ENCODE measurements at places on chromosomes 16 and 17.

GRCh38 chr17:50558941-50559614 is 1.4 kb upstream of the CACNA1G start:
- DNase-seq = no peak

- no peak for DNase-seq
Observed at GRCh38 chr17:12683299-12683698, 17.6 kb downstream of the MYOCD start.

DNA sequence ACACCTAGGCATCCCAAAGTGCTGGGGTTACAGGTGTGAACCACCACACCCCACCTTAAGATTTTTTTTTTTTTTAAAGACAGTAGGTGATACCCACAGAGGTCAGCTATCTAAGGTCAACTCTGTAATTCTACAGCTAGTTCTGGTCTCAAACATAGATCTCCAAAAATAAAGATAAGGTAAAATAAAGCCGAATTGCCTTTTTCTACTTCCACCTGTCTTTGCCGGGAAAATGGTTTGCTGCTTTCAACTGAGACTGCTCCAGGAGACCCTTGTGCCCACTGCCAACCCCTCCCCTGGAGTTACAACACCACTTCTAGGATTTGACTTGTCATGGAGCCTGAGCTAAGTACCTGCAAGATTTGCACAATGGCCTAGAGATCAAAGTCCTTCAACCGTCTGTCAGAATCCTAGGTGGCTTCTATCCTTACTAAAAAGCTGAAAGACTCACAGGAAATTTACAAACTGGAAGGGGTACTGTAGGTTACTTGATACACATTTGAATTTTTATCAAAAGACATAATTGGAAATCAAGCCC is 4.7 kb upstream of the CNOT1 start:
- no peak for DNase-seq

DNA sequence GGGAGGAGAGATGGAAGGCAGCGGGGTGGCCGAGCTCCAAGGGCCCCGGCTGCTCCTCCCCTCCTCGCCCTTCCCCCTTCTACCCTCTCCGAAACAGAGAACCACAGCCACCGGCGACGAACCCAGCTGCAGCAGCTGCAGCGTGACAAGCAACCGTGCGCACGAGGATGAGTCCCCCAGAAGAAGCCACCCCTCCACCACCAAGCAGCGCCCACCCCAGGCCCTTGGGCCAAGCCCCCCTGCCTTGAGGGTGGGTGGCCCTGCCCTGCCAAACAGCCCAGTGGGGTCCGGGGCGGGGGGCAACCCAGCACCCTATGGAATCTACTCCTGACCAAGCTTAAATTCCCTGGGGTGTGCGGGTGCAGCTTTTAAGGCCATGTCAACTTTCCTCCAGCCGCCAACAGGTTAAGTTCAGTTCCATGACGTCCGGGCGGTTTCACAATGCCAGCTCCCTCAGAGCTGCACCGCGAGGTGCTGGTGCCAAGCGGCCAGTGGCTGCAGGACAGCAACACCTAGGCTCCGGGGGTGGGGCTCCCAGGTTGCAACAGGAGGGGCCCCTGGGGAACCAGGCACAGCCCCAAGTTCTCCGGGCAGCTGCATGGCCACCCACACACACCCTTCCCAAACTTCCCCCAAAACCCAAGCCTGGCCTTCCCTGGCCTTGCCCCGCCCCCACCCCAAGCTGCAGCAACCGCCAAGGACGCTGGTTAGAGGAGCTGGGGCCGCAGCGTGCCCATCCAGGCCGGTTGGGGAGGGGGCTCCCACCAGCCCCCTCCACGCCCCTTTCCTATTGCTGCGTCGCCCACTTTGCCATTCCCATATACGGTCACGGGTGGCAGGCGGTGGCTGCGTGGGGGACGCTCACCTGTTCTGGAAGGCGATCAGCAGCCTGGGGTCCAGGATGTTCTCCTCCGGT is 2.0 kb downstream of the CBX4 start:
- peak; percentile 67 for DNase-seq

- no peak for DNase-seq
Observed at GRCh38 chr17:7852262-7852670, 2.6 kb upstream of the TMEM88 start.

DNA sequence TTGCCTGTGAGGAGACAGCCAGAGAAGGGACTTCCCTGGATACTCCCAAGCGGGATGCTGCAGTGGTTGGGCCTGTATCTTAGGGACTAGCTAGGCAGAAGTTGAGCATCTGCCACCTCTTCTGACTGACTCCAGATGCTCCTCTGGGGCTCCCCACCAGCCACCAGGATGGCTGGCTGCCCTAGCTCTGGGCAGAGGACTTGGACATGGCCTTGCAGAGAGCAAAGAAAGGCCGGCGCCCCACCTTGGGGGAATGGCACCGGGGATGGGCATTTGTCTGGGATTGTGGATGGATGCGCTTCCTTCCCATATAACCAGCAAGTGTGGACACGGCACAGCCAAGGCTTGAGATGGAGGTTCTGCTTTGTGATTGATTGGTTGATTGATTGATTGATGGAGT is 69.0 kb downstream of the OR1D5 start:
- no peak for DNase-seq

GRCh38 chr16:81912395-81912794 is 98.9 kb downstream of the SDR42E1 start:
- DNase-seq = no peak

DNA sequence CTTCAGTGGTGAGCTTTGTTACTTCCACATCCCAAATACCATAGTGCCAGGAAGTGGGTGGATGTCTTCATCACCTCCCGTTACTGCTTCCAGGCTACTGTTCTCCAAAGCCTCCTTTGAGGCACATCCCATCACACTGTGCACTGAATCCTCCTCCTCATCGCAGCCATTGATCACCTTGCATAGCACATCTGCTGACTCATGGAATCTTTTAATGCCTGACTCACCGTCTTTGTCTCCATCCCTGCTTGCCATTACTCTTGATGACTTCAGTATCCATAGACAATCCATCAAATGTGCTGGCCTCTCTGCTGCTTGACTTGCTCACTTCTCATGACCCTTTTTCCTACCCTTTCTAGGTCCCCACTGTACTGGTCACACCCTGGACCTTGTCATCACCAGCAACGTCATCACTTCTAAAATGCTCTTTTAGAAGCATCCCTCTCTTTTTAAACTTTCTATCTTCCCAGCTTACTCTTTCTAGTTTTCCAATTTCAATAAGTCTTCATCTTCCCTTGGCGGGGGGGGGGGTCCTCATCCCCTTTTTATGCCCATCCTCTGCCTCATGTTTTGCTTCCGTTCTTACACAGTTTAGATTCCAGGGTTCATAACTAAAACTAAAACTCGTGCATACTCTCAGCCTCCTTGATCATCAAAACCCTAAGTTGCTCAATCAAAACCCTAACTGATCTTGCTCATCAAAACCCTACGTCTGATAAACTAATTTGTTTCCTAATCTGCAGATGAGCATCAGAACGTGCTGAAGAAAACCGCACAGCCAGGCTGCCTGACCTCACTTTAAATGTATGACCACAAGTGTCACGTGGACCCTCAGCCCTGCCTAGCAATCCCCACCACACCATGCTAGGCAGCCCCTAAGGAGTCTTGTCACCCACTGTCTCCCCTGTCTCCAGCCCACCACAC is 289.7 kb upstream of the ZFHX3 start:
- DNase-seq = no peak

DNA sequence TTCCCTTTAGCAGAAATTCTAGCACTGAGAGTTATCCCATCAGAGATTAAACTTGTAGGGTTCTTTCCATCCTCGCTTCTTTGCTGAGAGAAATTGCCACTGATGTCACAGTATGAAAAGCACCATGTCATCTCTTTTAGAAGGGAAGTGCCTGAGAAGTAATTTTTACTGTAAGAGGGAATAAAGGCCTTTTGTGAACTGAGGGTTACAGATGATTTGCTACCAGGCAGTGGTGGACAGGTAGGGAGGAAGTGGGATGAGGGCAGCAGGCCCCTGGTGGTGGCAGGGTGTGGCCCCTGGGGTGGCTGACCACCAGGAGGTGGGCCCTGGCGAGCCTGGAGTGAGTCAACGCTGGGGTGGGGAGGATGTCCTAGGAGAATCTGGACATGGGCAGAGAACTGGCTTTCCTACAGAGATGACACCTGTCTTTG is 6.4 kb upstream of the MILR1 start:
- no peak for DNase-seq

- DNase-seq = no peak
Observed at GRCh38 chr17:77231076-77231871, 90.5 kb downstream of the SEC14L1 start.

GRCh38 chr16:75733305-75734211 is 7.3 kb upstream of the CPHXL start:
- no peak for DNase-seq

GRCh38 chr16:57955572-57956188 is 15.2 kb downstream of the CNGB1 start:
- no peak for DNase-seq

DNA sequence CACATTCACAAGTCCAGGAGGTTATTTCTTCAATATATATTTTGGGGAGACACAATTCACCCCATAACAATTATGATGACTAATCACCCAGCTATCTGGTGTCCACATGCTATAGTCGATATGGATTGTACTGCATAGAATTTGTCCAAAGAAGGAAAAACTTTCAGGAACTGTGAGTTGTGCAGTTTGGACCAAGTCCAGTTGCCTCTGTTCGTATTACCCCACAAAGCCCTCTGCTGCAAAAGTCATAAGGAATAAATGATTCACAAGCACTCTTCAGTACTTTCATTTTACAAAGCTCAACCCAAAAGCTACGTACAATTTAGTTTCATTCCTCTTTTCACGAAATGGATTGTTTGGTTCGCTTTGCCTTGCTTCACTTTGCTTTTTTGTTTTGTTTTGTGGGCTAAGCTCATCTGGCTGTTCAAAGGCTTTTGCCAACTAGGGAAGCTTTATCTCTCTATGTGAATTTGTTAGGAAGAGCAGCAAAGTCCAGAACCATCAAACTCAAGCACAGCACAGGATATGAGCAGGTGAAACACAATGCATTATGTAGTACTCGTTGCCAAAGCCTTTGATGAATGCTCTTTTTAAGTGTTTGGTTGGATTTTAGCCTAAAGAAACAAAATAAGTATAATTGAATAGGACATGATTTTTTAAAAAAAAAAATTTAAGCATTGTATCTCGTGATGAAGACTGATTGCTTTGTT is 98.6 kb downstream of the ZNF18 start:
- DNase-seq = no peak

DNA sequence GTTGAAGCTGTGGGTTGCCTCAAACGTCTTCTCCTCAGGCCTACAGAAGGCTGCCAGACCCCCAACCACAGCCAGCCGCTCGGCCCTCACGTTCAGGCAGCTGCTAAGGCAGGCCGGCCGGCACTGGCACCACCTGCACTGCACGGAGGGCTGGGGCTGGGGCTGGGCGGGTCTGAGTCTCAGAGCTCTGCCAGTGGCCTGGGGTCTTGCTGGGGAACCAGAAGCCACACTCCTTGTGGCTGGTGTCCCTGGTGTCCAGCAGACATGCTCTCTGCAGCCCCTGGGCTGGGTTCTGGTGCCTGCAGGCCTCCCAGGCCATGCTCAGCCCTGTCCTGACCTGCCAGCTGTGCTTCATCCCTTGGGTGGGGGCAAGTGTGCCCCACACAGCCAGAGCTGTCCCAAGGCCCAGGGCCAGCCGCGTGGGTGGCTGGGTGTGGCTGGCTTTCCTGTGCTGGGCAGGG is 42.0 kb downstream of the BAHCC1 start:
- no peak for DNase-seq

DNA sequence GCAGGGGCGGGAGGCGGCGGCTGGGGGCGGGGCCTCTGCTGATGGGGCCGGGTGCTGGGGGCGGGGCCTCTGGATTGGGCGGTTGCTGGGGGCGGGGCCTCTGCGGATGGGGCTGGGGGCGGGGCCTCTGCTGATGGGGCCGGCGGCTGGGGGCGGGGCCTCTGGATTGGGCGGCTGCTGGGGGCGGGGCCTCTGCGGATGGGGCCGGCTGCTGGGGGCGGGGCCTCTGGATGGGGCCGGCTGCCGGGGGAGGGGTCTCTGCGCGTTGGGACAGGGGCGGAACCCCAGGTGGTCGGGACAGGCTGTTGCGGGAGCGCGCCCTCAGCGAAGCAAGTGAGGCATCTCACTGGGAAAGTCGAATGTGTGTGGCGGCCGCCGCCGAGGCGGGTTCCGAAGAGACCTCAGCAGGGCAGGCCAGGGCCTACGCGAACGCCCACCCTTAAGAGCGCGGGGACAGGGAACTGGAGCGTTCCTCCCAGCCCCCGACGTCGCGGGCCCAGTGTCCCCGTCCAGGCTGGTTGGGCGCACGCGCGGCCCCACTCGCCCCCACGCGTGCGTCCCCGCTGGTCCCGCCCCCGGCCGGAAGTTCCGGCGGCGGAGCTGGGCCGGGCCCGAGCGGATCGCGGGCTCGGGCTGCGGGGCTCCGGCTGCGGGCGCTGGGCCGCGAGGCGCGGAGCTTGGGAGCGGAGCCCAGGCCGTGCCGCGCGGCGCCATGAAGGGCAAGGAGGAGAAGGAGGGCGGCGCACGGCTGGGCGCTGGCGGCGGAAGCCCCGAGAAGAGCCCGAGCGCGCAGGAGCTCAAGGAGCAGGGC is at the start of gene STUB1:
TSS of gene STUB1 (plus strand) at position 597 of the 811 bp plus-strand sequence. CDS start at position 713, 116 bp downstream.
- DNase-seq = peak; percentile 84

DNA sequence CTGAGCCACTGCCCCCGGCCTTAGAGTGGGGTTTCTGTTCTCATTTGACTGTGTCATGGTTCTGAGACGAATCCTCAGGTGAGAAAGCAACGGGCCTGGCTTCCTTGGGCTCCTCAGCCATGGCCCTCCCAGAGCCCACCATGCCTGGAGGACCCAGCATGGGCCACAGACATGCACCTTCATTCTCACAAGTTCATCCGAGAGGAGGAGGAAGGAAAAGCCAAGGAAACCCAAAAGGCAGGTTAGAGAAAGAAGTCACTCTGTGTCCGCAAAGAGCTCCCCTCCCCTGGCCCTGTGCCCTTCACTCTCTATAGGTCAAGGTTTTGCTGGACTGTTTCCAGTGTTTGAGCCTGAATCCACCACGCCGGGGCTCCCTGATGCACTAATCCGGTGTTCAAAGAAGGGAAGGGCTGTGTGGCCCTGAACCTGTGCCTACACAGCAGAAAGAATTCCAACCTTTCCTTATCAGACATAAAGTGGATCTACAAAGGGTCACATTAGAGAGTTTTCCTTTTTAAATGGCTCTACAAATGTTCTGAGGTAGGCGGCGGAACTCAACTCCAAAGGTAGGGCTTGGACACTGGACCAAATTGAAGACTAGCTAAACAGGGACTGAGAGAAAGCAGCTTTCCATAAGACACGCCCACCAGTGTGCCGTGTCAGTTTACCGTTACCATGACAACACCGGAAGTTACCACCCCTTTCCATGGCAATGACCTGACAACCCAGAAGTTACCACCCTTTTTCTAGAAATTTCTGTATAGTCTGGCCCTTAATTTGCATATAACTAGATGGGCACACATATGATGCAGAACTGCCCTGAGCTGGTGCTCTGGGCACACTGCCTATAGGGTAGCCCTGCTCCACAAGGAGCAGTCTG is 15.9 kb upstream of the PECAM1 start:
- no peak for DNase-seq

GRCh38 chr17:4666296-4666695 is 24.8 kb upstream of the ALOX15 start:
- no peak for DNase-seq

GRCh38 chr17:11922638-11923037 is 74.6 kb downstream of the ZNF18 start:
- no peak for DNase-seq

- DNase-seq = peak; percentile 85
Observed at GRCh38 chr17:81295676-81296381, 722 bp upstream of the SLC38A10 start.
